Activated CD8-positive, alpha-beta T cell treated with anti-CD3 and anti-CD28 coated beads for 36 hours (primary cell): ENCODE measurements at places on chromosomes 13 and 19.

- peaks cover 4% of the 10 kb centered on the region for H3K4me1 ChIP-seq
- peaks cover 2% of the 10 kb centered on the region for H3K27me3 ChIP-seq
- DNase-seq, result no peak
These were observed 33.8 kb upstream of the GTF2F2 start for GRCh38 chr13:45086484-45086883.

DNA sequence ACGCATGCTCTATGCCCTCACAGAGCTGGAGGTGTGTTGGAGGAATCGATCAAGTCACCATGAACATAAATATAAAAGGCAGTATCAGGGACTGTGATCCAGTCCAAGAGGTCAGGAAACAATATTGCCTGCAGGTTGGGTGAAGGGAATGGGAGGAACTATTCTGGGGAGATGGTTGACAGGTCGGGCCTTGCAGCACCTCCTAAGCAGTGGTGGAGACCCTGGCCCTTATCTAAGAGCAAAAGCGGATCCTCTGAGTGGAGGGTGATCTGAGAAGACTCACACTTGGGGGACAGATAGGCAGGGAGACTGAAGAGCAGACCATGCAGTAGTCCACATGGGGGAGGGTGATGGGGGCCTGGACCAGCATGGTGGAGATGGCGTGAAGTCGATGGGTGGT lies 213.5 kb downstream of the SLC7A1 start:
- peaks cover 5% of the 10 kb centered on the region for H3K27me3 ChIP-seq
- H3K36me3 ChIP-seq, result no peaks in the 10 kb centered on the region
- DNase-seq, result no peak
- no peak overlapping the region for H3K27ac ChIP-seq

GRCh38 chr19:44278181-44278690 lies 18.6 kb downstream of the ZNF233 start:
- no peaks in the 10 kb centered on the region for H3K4me1 ChIP-seq
- H3K27ac ChIP-seq, result no peak overlapping the region
- DNase-seq, result no peak
- H3K36me3 ChIP-seq, result peaks cover 47% of the 10 kb centered on the region
- H3K4me3 ChIP-seq, result no peak overlapping the region

GRCh38 chr13:25170554-25171111 lies 1.5 kb downstream of the AMER2 start:
- H3K36me3 ChIP-seq, result no peaks in the 10 kb centered on the region
- DNase-seq, result peak; percentile 12
- no peak overlapping the region for H3K4me3 ChIP-seq
- no peak overlapping the region for H3K27ac ChIP-seq

DNA sequence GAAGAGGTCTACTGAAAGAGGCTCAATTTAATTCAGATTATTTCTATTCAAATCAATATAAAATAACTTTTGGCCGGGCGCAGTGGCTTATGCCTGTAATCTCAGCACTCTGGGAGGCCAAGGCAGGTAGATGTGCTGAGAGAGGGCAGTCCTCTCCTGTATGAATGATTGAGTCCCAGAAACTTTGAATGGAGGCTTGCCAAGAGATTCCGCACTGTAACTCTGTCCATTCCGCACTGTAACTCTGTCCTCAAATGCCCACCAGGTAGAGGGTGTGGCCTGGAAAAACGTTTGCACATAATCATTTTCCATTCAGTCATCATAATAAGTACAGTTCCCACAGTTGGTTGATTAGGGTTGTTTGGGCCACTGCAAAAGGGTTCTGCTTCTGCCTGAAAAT lies 274.7 kb upstream of the SOX21 start:
- peaks cover 13% of the 10 kb centered on the region for H3K27me3 ChIP-seq
- DNase-seq, result no peak
- no peak overlapping the region for H3K4me3 ChIP-seq
- no peak overlapping the region for H3K27ac ChIP-seq
- no peaks in the 10 kb centered on the region for H3K4me1 ChIP-seq
- H3K36me3 ChIP-seq, result no peaks in the 10 kb centered on the region

DNA sequence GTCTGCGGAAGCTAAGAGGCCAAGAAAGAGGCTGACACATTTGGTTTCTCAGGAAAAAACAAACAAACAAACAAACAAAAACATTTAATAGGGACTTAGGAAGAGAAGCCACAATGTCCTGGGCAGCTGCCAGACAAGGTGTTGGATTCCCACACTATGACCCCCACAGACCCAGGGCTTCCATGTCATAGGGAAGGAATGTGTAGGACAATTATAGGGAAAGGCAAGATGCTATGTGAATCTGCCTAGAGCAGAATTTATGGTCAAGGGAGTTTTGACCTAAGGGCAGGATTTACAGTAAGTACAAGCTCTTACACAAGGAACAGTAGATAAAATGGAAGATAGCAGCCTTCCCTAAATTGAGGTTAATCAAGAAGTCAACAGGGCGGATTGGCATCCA lies 9.1 kb upstream of the CDADC1 start:
- H3K36me3 ChIP-seq, result no peaks in the 10 kb centered on the region
- H3K27ac ChIP-seq, result no peak overlapping the region
- H3K27me3 ChIP-seq, result no peaks in the 10 kb centered on the region

GRCh38 chr19:44841231-44841630 lies 4.9 kb upstream of the NECTIN2 start:
- H3K27me3 ChIP-seq, result peaks cover 6% of the 10 kb centered on the region
- peaks cover 11% of the 10 kb centered on the region for H3K4me1 ChIP-seq
- H3K4me3 ChIP-seq, result no peak overlapping the region
- no peaks in the 10 kb centered on the region for H3K36me3 ChIP-seq

DNA sequence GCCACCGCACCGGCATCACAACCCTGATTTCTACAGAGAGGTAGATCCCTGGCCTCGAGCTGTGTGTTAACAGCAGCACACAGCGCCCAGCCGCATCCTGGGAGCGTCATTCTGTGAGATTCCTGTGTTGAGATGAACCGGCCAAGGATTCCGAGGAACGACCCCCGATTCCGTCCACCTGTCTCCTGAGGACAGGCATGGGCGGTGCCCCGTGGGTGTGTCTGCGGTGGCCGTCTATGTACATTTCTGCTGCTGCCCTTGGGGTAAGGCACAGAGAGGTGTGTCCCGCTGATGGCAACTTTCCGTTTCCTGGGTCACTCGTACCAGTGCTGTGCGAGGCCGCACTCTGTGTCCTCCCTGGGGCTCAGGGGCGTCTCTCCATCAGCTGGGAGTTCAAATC lies 16.1 kb upstream of the F2RL3 start:
- DNase-seq, result no peak
- peaks cover 16% of the 10 kb centered on the region for H3K4me1 ChIP-seq
- H3K4me3 ChIP-seq, result no peak overlapping the region
- H3K27ac ChIP-seq, result no peak overlapping the region
- peaks cover 34% of the 10 kb centered on the region for H3K36me3 ChIP-seq
- H3K27me3 ChIP-seq, result no peaks in the 10 kb centered on the region

DNA sequence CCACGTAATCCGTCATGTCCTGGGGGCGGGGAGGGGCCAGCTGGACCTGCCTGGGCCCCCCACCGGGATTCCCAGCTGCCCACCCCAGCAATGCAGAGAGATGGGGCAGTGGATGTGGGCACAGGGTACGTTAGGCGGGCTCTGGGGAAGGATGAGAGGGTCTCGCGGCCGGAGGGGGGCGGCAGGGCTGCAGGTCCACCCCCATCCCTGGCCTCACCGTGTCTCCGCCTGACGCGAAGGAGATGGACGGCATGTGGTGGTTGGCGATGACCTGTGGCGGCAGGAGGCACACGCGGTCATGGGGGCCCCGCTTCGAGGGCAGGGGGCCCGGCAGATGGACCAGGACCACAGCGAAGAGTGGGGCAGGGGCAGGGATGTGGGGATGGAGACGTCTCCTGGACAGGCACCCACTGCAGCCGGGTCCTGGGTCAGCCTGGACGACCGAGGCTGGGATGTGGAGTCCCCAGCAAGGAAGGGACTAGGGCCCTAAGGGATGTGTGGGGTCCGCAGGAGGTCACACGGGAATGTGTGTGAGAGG lies 24.4 kb downstream of the SHC2 start:
- peaks cover 17% of the 10 kb centered on the region for H3K27me3 ChIP-seq
- H3K4me1 ChIP-seq, result peaks cover 5% of the 10 kb centered on the region
- H3K27ac ChIP-seq, result no peak overlapping the region
- no peak overlapping the region for H3K4me3 ChIP-seq
- DNase-seq, result no peak
- H3K36me3 ChIP-seq, result no peaks in the 10 kb centered on the region

DNA sequence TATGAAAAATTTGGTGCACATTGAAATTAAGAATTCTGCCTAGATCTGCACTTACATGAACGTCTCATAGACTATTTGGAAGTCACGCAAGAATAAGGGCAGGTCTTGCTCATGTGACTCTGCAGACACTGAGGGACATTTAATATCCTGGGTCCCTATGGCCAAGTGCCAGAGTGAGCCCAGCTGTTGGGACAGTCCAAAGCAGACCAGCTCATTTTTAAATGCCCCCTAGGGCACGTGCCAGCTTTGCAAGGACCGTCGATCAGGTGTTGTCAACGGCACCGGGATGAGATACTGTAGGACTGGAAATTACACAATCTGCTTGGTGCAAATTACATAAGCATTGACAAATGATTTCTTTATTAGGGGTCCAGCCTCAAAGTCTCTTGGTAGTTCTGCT lies 293.6 kb downstream of the TEX29 start:
- H3K4me3 ChIP-seq, result no peak overlapping the region
- H3K27me3 ChIP-seq, result peaks cover 1% of the 10 kb centered on the region
- no peaks in the 10 kb centered on the region for H3K36me3 ChIP-seq
- no peak for DNase-seq
- no peak overlapping the region for H3K27ac ChIP-seq
- H3K4me1 ChIP-seq, result peaks cover 2% of the 10 kb centered on the region

DNA sequence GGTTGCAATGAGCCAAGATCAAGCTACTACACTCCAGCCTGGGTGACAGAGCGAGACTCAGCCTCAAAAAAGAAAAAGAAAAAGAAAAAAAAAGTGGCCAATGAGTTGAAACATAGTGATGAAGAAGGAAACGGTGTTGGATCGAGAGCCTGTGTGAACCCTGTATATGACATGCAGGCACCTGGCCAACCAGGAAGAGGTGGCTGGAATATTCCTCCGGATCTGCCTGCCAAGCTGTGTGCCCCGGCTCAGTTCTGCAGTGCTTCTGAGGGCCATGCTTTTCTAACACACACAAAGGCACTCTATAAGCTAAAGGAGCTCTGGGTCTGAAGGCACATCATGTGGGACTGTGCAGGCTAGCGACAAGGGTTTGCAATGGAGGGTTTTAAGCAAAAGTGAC lies 3.7 kb upstream of the ZNF444 start:
- H3K27ac ChIP-seq, result no peak overlapping the region
- no peak for DNase-seq
- H3K36me3 ChIP-seq, result no peaks in the 10 kb centered on the region
- H3K27me3 ChIP-seq, result no peaks in the 10 kb centered on the region
- no peak overlapping the region for H3K4me3 ChIP-seq

GRCh38 chr13:80338781-80339562 lies 2.0 kb downstream of the SPRY2 start:
- H3K4me3 ChIP-seq, result no peak overlapping the region
- DNase-seq, result peak; percentile 54
- H3K27ac ChIP-seq, result no peak overlapping the region
- H3K36me3 ChIP-seq, result no peaks in the 10 kb centered on the region
- H3K4me1 ChIP-seq, result peaks cover 21% of the 10 kb centered on the region
- H3K27me3 ChIP-seq, result peaks cover 29% of the 10 kb centered on the region

DNA sequence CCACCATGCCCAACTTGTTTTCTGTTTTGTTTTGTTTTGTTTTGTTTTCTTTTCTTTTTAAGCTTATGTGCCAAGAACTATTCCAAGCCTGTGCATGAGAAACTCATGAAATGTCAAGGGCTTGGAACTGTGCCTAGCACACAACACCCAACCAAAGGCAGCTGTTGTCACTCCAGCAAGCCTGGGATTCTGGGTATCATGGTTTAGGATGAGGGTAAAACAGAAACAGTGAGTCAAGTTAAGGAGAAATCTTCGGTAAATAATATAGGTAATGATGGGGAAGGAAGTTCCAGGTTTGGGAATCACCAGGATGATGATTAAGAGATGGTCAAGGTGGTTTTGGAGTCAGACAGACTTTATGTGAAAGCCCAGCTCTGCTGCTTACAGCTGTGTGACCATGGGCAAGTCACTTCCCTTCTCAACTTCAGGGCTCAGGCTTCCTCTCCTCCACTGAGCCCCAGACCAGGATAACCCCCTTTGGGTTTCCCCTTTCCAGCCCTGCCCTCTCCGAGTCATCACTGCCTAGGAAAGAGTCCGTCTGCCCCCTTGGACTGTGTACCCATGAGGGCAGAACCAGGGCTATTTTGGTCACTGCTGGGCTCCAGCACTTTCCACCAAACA lies 5.0 kb downstream of the PVR start:
- H3K4me3 ChIP-seq, result no peak overlapping the region
- no peak for DNase-seq
- peaks cover 2% of the 10 kb centered on the region for H3K4me1 ChIP-seq
- peaks cover 8% of the 10 kb centered on the region for H3K27me3 ChIP-seq
- no peak overlapping the region for H3K27ac ChIP-seq

GRCh38 chr13:99421271-99421670 lies 80.0 kb upstream of the TM9SF2 start:
- H3K27ac ChIP-seq, result peak overlapping the region; percentile 82
- no peaks in the 10 kb centered on the region for H3K27me3 ChIP-seq
- peak; percentile 21 for DNase-seq
- peak overlapping the region; percentile 72 for H3K4me3 ChIP-seq

DNA sequence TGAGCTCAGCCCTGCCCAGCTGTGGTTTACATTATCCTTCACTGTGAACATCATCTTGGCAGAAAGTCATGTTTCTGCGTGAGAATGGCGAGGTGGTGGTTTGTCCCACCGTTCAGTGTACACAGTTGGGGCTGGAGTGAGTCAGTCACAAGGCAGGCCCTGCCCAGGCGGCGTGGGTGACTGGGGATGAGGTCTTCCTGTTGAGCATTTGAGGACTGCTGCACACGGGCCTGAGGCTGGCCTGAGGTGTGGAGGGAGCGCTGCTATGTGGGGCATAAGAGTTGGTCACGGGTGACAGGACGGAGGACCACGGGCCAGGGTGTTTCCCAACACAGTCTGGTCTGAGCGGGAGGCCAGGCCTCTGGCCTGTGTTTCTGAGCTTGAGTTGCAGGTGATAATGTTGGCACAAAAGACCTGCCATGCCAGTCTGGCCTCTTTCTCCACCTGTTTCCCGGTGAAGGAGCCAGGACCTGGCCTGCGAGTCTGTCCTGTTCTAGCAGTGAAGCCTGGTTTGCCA lies 13.4 kb upstream of the C19orf33 start:
- H3K36me3 ChIP-seq, result peaks cover 5% of the 10 kb centered on the region
- H3K27ac ChIP-seq, result no peak overlapping the region
- no peak for DNase-seq

DNA sequence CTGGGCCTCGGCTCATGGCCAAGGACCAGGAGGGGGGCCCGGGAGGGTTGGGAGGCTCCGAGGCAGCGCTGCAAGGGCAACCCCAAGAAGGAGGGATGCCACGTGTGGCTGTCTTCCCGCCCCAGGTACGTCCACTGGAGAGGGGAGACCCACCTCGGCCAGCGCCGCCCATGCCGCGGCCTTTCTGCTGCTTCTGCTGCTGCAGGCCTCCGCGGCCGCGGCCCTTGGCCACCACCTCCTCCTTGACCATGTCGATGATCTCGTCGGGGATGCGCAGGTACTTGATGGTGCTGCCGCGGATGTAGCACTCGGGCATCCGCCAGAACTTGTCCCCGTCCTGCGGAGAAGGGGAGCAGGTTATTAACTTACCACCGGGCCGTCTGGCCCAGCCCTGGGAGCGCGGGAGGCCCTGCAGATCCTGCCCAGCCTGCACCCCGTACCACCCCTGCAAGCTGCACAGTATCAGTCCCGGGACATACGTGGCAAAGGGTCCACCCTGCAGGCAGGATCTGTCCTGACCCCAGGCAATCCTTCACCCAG lies 13.3 kb downstream of the LSM4 start:
- no peak overlapping the region for H3K4me3 ChIP-seq
- peaks cover 62% of the 10 kb centered on the region for H3K36me3 ChIP-seq
- no peak overlapping the region for H3K27ac ChIP-seq
- peaks cover 40% of the 10 kb centered on the region for H3K4me1 ChIP-seq
- H3K27me3 ChIP-seq, result no peaks in the 10 kb centered on the region
- no peak for DNase-seq

- no peaks in the 10 kb centered on the region for H3K36me3 ChIP-seq
- no peaks in the 10 kb centered on the region for H3K4me1 ChIP-seq
- H3K4me3 ChIP-seq, result no peak overlapping the region
These were observed 832.3 kb upstream of the SLC10A2 start for GRCh38 chr13:103898481-103898880.
